ENCODE measurements at places on chromosomes 3 and 15.

GRCh38 chr3:12758025-12758781, 856 bp downstream of the TMEM40 start:
- DNase-seq = no peak

DNA sequence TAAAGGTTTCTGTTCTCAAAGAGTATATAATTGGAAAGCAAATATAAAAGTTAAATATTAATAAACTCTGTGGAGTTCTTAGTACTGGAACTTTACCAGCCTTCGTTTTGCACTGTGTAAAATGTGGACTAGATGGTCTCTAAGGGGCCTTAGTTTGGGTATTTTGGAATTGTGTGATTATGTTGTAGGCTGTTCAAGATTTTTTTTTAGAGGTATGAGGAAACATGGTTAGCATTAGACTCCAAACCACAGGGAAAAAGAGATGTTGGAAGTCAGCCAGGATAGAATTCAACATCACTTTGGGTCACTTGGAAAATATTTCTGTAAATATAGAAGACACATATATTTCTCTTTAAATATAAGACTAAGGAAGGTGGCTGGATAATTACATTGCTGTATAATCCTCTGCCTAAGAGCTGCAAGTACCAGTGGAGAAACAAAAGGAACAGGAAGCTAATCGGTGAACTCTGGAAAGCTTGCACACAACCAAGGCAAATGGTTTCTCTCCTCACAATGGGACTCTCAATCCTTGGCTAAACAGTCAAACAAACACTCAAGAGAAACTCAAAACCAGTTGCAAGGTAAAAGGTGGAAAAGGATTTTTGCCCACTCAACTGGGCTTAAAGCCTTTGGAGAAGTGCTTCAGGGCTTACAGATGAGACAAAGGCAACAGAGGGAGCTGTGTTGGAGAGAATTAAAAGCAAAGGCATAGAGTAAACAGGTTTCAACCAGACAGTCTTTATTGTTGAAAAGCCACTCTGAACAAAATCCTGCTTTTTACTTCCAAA, 141.7 kb downstream of the NR1D2 start:
- DNase-seq = no peak

- DNase-seq = no peak
Measured at GRCh38 chr3:59001675-59002074, 48.1 kb downstream of the CFAP20DC start.

- DNase-seq = no peak
Measured at GRCh38 chr15:45751629-45752028, 116.8 kb downstream of the SQOR start.

- no peak for DNase-seq
Measured at GRCh38 chr3:169362868-169363267, 300.6 kb downstream of the MECOM start.

DNA sequence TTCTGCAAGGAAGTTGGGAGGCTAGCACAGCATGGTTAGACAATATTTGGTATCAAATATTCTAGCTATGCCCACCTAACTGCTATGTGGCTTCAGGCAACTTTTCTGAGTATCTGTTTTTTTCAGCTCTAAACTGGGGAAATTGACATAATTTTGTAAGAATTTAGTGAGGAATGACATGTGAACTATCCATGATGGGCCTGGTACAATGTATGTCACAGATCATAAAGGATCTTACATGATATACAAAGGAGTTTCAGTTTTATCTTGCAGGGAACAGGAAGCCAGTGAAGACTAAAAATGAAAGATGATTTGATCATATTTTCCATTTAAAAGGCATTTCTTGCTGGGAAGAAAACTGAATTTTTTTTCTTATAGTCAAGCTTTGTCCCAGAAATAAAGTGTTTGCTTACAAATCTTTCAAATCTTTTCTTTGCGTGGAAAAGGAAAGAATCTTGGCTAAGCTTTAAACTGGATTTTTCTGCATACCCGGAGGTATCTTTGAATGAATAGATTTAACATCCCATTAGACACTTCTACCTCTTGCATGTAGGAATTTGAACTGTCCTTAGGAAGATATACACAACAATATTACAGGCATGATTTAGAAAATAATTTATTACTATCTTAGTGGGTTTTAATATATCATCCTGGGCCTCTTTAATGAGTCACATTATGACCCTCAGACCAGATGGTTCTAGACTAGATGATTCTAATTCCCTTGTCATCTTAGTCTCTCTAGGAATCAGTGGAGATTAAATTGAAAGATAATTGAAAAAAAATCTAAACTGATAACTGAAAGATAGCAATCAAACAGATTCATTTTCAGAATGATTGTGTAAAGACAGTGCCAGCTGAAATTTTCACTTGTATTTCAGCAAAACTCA, 436.0 kb upstream of the THBS1 start:
- no peak for DNase-seq

- no peak for DNase-seq
Measured at GRCh38 chr3:42827654-42828053, 18.4 kb downstream of the ACKR2 start.

- DNase-seq = no peak
Measured at GRCh38 chr3:88657459-88657858, 450.0 kb upstream of the EPHA3 start.

- DNase-seq = no peak
Measured at GRCh38 chr3:121515862-121516261, 29.9 kb downstream of the POLQ start.

GRCh38 chr3:123854905-123855304, 29.2 kb downstream of the MYLK start:
- DNase-seq = no peak

GRCh38 chr3:171678971-171679492, 131.3 kb downstream of the PLD1 start:
- DNase-seq = no peak

GRCh38 chr15:39581242-39581792, 438 bp downstream of the THBS1 start:
- DNase-seq = no peak

DNA sequence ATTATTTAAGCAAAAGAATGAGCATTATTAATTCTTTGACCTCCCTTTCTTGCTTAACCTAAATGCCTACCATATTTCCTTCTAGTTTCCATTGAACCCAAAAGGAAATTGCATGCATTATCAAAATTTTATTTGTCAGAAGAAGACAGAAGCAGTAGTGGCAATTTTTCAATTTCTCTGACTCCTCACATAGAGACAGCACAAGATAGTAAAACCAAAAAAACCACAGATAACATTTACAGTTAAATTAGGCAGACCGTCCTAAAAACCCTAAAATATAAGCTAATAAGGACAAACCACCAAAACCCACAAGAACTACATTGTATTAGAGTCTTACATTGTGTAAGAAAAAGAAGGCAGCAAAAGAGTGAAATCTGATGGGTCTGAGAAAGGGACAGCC, 27.1 kb downstream of the GOLGB1 start:
- DNase-seq = no peak

GRCh38 chr3:32395496-32395895, 3.8 kb downstream of the CMTM7 start:
- DNase-seq = no peak

- no peak for DNase-seq
Measured at GRCh38 chr3:42667523-42668412, 14.3 kb downstream of the ZBTB47 start.

DNA sequence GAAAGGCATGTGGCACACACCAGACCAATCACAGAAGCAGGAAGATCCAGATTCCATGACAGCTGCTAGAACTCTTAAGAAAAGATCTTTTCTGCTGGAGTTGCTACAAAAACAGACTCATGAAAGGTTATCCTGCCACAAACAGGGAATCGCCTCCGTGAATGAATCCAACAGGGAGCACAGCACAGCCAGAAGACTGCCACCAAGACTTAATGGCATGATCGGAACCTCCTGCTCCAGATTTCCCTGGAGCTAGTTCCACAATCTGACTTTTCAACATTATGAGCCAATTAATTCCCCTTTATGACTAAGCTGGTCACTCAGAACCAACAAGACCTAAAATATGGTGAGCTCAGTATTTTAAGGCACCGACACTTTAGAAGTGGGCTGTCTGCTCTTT, 232.5 kb downstream of the FOXP1 start:
- DNase-seq = no peak

GRCh38 chr3:47347217-47347801, 33.5 kb upstream of the PTPN23 start:
- DNase-seq = no peak

- no peak for DNase-seq
Measured at GRCh38 chr15:39670687-39671086, 89.8 kb downstream of the THBS1 start.

DNA sequence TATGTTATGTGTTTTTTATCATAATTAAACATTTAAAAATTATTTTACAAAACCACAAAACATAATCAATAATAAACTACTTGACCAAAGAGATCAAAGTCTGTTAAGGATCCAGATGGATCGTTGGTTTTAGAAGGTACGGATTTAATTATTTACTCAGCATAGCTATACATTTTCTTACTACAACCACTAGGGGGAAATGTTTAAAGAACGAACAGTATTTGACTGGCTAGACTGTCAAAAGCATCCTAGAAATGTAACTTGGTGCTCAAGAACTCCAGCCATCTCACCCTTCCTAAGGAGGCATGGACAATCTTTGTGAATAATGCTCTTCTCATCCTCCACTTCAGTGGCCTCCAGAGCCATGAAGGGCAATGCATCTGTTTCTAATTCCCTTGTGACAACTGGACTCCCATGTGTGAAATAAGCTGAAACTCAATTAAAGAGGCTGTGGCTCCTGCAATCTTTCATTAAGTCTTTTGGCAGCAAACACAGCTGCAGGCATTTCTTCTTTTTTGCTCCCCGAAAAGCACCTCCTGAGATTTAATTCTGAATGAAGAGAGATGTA, 94.7 kb upstream of the TUSC7 start:
- DNase-seq = no peak

GRCh38 chr3:197327701-197328100, 29.3 kb upstream of the DLG1 start:
- no peak for DNase-seq

- no peak for DNase-seq
Measured at GRCh38 chr15:37981775-37982174, 47.3 kb downstream of the TMCO5A start.

DNA sequence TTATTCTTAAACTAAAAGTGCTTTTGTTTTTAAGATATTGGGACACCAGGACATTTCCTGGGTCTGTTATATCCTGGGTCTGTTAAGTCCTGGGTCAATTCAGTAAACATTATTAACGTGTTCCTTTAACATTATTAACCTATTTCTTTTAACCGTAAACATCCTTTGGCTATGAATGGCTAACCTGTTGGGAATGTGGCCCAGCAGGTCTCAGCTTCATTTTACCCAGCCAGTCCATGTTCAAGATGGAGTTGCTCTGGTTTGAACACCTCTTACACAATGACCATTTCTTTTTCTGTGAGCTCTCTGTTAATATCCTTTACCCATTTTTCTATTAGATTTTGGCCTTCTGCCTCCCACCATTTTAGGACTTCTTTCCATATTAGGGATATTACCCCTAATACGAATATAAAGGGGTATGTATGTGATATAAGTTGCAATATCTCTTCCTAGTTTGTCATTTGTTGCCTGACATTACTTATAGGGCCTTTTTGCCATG, 88.9 kb upstream of the NEDD4 start:
- no peak for DNase-seq

DNA sequence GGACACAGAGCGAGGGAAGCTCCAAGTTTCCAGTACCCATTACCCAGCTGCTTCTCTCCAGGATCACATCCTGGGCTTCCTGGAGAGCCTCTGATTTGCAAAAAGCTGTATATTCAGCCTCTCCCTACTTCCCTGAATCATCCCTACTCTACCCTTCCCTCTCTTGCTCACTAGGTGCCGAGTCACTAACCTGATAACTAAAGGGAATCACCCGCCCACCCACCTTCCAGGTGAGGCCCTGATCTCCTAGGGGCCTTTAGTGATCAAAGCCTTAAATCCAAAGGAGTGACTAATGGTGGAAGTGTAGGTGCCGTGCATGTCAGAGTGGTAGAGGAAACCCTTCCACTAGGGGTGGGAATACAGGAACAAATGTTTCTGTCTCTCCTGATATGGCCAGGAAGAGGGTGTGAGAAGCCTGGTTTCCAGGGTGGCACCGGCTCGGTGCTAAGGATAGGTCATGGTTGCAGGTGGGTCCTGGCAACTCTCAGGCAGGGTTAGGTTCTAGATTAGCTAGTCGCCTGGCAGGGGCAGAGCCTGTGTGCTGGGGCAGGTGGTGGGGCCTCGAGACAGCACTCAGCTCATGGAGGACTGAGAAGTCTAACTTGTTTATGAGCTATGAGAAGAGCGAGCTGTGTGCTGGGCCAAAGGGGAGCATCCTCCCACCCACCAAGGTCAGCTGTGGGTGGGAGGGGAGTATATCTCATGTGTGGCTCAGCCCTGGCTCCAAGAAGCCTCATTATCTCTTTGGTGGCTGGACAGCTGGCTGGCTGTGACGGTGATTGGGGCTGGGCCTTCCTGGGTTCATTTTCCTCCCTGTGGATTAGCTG, 10.1 kb downstream of the SEMA7A start:
- no peak for DNase-seq

- no peak for DNase-seq
Measured at GRCh38 chr15:84603630-84604379, 3.0 kb downstream of the ZSCAN2 start.

- DNase-seq = no peak
Measured at GRCh38 chr3:55330355-55330754, 156.8 kb downstream of the WNT5A start.

DNA sequence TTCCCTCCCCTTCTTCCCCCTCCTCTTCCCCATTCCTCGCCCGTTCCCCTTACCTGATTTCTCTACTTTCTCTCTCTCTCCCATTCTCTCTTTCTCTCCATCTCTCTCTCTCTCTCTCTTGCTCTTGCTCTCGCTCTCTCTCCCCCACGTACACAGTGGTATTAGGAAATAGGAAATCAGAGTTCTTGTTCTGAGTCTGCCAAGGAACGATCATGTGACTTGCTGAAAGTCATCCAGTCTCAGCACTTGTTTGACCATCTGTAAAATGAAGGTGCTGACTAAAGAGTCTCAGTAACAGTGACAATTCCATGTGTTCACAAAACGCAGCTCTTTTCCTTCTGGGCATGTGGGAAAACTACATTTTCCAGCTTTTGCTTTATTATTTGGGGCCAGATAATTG, 445.0 kb upstream of the TGFBR2 start:
- no peak for DNase-seq

DNA sequence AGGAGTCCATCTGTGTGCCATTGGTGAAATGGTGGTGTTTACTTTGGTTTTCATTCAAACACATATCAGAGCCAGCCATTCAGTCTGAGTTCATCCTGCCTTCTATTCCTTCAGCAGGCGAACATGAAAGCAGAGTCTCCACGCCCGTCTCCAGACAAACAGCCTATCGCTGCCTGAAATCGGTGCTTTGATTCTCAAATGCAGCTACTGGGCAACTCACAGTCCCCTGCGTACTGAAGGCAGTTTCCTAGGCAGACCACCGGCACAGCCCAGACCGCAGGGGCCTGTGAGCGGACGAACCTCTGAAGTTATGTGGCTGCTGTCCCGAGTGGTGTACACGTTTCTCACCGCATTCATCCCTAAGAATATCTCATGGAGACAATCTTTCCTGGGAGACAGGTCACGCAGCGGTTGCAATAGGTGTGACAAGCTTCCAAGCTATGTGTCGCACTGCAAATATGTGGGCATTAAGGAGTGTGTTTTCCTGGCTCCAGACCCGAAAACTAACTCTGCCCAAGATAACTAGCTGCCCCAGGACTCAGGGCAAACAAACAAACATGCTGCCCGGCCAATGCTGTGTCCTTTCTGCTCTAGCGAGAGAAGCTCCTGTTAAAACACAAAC, 16.9 kb upstream of the RYR3 start:
- no peak for DNase-seq

Data from stimulated activated CD8-positive, alpha-beta memory T cell treated with anti-CD3 and anti-CD28 coated beads, Interleukin-2, amount 100 ng/mL, for 48 hours (primary cell).